ENCODE measurements at places on chromosomes 6 and 20.

DNA sequence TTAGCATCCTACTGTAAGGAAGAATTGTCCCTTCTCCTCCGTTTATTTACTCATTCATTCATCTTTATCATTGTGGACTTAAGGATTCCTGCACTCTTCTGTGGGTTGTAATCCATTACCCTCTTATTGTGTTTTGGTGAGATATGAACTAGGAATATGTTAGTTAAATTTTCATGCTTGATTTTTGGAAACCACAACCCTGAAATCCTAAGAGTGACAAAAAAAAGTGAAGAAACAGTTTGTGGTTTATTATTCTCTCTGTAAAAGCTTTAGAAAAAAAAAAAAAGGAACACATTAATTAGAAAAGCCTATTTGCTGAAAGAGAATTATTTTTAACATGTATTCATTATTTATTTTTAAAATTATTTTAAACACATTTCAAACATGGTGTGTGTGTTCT lies 36.7 kb upstream of the INSM1 start:
- no peak for DNase-seq

- no peak for DNase-seq
Measured at GRCh38 chr6:160792708-160793107, 90.7 kb downstream of the PLG start.

- no peak for DNase-seq
Measured at GRCh38 chr6:56417823-56418222, 170.4 kb upstream of the COL21A1 start.

GRCh38 chr6:31879901-31880300 lies 1.1 kb upstream of the SLC44A4 start:
- DNase-seq = no peak

- DNase-seq = no peak
Measured at GRCh38 chr20:11056414-11056813, 382.6 kb upstream of the JAG1 start.

- no peak for DNase-seq
Measured at GRCh38 chr6:42368181-42368580, 83.5 kb downstream of the TRERF1 start.

GRCh38 chr6:75501756-75502155 lies 8.2 kb upstream of the FILIP1 start:
- no peak for DNase-seq

- DNase-seq = peak; percentile 95
Measured at GRCh38 chr6:3697609-3698008, 53.9 kb downstream of the PXDC1 start.

DNA sequence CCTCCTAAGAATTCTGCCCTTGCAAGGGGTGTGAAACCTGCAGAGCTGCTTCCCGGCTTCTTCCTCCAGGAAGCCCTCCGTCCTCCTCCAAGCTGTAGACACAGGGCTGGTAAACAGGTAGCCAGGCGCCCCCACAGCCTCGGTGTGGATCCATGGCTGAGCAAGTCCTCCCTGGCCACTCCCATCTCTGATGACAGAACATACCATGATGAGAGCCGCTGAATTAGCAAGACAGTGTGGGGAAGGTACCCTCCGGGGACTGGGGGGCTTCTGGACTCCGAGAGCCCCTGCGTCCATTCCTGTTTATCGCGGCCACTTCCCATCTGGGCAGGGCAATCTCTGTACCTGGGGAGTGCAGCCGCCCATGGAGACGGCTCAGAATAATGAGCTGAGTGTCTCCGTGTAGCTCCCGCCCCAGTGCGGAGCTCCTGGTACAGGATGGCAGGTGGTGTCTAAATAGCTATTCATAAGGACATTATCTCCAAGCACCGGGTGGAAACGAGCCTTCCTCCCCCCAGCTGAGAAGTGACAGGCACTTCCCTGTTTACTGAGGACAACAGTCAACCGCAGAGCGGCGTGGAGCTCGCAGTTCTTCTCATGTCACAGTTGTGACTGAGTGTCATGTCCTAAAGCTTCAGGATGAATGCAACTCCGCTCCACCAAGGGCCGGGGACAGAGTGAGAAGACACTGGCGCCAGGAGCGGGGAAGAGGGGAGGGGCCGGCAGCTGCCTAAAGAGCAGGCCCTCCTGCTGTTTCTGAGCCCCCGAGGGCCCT lies 22.7 kb upstream of the NTSR1 start:
- no peak for DNase-seq

GRCh38 chr6:41040101-41040939 lies 1.3 kb upstream of the UNC5CL start:
- DNase-seq = peak; percentile 18

DNA sequence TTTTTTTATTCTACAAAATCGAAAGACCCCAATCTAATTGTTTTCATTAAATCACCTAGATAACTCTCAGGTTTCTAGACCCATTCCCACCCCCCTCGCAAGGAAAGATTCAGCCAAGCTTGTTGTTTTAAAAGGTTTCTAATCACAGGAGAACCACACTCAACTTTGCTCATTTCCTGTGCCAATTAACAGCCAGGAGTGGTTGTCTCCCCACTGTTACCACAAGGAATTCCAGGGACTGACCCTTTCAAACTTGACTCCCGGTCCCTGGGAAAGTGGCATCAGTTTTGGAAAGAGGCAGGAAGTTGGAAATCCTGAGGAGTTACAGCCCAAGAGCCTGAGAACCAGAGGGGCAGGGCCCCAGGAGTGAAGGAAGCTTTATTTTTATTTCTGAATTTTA lies 561.3 kb upstream of the JAG1 start:
- DNase-seq = peak; percentile 65

- DNase-seq = no peak
Measured at GRCh38 chr6:121776054-121776453, 340.6 kb downstream of the GJA1 start.

GRCh38 chr20:48739395-48740291 lies 88.2 kb downstream of the PREX1 start:
- no peak for DNase-seq

- no peak for DNase-seq
Measured at GRCh38 chr6:40610229-40610628, 23.1 kb upstream of the LRFN2 start.

DNA sequence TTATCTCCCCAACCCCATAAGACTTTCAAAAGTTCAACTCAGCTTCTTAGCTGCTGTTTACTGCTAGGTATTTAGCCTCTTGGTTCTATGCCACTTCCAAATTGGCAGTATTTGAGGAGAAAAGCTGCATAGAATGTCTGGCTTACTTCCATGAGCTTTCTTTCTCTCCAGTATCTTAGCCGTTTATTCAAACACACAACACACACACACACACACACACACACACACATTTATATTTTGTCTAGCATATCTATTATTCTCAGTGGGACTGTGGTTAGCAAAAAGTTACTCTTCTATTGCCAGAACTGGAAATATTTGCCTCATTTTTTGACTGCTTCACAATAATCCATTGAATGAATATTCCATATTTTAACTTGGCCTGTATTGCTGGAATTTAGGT lies 634.2 kb upstream of the IMPG1 start:
- DNase-seq = no peak

DNA sequence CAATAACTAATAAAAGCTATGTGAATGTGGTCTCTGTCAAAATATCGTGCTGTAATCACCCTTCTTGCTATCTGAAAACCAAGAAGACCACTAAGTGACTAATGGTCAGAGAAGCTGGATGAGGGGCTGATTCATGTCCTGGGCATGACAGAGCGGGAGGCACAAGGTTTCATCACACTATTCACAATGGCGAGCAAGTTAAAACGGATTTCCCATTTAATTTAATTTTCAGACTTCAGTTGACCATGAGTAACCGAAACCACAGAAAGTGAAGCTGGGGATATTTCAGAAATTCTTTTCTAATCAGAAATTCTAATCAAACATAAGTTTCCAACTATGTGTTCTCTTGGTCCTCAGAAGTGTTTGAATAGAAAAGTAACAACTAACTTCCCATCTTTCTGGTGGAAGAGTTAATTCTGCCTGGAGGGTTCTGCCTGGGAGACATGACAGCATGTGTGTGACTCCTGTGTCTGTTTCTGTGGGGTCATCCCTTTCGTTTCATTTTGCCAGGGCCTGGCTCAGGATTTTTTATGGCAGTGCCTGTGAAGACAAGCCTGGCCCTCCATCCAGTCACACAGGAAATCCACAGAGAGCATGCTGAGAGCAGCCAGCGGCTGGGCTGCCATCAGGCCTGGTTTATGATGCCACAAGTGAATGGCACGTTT lies 98.9 kb downstream of the FAM120B start:
- DNase-seq = peak; percentile 99

GRCh38 chr6:125188594-125189203 lies 35.1 kb downstream of the TPD52L1 start:
- DNase-seq = no peak

DNA sequence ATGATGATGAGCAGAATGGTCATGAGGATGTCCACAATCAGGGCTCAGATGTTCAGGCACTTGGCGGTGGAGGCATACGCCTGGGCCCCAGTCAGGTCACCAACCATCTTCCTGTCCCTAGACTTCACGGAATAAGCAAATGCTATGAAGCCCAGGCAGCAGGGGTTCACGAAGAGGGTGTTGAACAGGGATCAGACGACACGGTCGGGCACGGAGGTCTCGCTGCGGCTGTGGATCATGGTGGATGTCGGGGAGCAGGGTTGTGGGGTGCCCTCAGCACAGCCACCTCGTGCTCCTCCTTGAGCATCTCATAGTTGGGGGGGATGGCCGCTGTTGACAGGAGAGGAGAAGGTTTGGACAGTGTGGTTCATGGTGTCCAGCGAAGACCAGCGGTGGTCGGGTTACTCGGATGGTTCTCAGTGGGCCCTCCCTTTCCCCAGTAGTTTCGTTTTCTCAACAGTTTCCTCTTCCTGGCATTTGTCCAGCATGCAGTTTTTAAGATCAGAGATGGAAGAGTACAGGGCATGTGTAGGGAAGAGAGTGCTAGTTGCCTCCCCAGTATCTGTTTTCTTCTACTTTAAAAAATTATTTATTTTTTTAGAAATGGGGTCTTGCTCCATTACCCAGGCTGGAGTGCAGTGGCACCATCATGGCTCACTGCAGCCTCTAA lies 20.3 kb upstream of the SPDEF start:
- peak; percentile 20 for DNase-seq

DNA sequence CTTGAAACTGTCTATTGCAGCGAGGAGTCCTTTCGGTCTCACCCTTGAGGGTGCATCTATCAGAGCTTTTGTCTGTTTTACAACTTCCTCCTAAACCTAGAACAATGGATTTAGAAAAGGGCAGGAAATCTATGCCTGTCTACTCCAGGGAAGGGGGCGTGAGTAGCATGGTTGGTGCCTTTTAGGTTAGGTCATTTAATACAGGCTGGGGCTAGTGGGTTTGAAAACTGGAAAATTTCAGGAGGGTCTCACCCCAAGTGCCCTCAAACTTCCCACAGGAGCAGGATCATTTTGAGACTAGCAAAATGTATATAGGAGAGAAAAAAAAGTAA lies 33.5 kb upstream of the BMP6 start:
- no peak for DNase-seq

DNA sequence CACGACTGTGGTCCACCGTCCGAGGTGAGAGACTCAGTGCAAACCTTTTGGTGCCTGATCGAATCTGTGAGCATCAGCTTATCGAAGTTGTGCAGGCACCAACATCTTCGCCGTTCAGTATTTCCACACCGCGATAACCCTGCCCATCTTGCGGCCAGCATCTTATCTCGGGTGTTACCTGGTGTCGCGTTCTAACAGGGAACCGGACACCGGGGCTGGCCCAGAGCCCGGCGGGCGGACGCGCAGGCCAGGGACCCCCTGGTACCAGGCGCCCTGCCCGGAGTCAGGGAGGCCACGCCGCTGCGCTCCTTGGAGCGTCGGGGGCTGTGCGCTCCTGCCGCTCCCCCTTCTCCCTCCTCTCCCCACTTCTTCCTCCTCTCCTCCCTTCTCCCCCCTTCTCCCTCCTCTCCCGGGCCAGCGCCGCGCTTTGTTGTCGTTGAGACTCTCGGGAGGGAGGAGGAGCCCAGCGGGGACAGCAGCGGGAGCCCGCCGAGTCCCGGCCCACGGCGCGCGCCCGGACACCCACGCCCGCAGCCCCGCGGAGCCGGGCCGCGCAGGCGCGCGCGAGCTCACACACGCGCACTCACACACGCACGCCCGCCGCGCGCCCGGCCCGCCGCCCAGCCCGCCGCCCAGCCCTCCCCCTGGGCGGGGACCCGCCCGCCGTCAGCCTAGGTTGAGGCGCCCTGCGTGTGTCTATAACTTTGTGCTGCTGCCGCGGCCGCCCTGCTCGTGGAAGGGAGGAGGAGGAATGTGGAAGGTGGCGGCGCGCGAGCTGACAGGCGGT lies 1.4 kb upstream of the FOXO3 start:
- peak; percentile 86 for DNase-seq

DNA sequence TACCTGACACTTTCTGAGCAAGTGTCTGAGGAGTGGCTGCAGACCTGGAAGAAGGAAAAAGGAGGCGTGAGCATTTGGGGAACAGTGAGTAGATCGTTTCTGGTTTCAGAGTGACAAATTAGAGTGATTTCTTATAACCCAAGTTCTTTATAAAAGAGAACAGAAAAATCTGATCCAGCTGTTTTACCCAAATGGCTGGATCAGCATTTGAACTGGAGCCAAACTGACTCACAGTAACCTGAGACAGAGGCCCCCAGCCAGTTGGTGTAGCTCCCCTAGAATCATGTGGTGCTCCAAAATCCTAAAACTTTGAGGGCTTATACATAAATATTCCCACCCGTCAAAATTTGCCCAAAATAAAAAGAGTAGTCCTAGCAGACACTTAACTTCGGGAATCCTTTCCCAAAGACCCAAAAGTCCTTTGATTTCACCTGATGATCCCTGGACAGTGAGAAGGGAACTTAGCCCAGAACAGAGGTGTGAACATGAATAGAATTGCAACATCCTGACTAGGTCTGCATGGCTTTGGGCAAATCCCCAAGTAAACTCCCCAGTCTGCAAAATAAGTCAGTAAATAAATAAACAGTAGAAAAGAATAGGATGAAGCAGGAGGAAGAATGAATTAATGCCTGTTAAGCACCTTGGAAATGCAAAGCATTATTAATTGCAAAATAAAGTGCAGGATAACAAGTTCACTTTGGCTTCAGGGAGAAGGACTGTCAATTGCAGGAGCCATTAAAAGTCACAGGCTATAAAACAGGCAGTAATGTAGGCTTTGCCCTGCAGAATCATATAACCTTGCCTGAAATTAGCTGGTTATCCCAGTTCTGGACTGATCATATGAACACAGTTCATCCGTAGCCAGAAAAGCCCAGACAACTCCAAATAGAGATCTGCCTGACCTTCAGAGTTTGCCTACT lies 262.0 kb upstream of the JARID2 start:
- DNase-seq = no peak

GRCh38 chr6:74058606-74059005 lies 362.6 kb downstream of the CD109 start:
- DNase-seq = no peak

GRCh38 chr20:2429051-2429450 lies 41.5 kb downstream of the SNRPB start:
- no peak for DNase-seq

DNA sequence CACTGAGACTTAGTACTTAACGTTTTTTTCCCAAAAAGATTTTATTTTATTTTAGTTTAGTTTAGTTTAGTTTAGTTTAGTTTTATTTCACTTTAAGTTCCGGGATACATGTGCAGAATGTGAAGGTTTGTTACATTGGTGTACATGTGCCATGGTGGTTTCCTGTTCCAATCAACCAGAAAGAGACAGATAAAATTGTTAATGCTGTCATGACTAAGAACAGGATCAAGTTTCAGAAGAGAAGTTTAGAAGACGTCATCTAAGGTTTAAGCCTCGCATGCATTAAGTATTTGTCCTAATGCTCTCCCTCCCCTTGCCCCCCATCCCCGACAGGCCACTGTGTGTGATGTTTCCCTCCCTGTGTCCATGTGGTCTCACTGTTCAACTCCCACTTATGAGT lies 540.0 kb downstream of the KHDRBS2 start:
- DNase-seq = no peak

- DNase-seq = no peak
Measured at GRCh38 chr6:43037197-43037596, 15.8 kb downstream of the RRP36 start.
